Fibroblast of the aortic adventitia (primary cell): ENCODE measurements at places on chromosomes 4 and X.

GRCh38 chr4:139902321-139903320, 237.0 kb downstream of the MGST2 start:
- no peak for DNase-seq

DNA sequence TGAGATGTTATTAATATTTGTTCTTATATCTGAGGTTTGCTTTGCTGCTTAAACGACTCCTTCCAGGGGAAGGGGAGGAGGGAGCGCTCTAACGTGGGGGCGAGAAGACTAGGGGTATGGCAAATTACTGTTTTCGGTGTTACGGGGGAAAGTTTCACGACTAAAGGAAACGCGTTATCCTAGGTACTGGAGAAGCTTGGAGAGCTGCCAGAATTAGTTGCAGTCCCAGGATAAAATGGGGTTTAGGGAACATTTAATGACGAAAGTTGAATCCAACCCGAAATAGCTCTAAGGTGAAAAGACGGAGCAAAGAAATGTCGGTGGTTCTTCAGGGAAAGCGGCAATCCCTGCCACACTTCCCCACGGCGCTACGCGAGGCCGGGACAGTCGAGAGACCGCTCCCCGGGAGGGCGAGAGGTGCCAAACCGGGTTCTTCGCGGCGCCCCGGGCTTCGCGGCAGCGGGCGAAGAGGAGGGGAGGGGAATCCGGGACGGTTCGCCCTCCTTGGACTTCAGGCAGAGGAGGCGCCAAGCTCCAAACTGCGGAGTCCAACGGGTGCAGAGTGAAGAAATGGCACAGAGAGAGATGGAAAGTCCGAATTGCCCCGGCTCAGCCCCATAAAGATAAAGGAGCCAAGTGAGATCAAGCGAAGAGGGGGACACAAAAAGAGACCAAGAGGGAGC, 724 bp downstream of the THOC2 start:
- DNase-seq = peak; percentile 43

- no peak for DNase-seq
These were observed 258.1 kb downstream of the UNC5C start for GRCh38 chr4:95290702-95291101.

GRCh38 chr4:164428561-164428960, 325.4 kb upstream of the SMIM31 start:
- DNase-seq = no peak

- no peak for DNase-seq
These were observed 120.1 kb downstream of the AFF1 start for GRCh38 chr4:87054900-87055299.

DNA sequence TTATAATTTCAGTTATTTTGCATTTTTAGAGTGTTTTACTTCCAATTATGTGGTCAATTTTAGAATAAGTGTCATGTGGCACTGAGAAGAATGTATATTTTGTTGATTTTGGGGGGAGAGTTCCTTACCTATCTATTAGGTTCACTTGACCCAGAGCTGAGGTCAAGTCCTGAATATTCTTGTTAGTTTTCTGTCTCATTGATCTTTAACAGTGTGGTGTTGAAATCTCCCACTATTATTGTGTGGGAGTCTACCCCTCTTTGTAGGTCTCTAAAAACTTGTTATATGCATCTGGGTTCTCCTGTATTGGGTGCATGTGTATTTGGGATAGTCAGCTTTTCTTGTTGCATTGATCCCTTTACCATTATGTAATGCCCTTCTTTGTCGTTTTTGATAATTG, 127.0 kb upstream of the ZDHHC15 start:
- no peak for DNase-seq

DNA sequence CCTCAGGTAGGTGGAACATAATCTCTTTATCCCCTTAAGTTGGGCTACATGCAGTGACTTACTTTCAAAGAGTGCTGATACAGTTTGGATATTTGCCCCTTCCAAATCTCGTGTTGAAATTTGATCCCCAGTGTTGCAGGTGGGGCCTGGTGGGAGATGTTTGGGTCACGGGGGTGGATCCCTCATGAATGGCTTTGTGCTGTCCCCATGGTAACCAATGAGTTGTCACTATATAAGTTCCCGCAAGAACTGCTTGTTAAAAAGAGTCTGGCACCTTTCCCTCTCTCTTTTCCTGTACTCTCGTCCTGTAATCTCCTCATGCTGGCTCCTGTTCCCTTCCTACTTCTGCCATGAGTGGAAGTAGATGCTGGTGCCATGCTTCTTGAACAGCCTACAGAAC, 71.3 kb downstream of the GLRA3 start:
- no peak for DNase-seq

DNA sequence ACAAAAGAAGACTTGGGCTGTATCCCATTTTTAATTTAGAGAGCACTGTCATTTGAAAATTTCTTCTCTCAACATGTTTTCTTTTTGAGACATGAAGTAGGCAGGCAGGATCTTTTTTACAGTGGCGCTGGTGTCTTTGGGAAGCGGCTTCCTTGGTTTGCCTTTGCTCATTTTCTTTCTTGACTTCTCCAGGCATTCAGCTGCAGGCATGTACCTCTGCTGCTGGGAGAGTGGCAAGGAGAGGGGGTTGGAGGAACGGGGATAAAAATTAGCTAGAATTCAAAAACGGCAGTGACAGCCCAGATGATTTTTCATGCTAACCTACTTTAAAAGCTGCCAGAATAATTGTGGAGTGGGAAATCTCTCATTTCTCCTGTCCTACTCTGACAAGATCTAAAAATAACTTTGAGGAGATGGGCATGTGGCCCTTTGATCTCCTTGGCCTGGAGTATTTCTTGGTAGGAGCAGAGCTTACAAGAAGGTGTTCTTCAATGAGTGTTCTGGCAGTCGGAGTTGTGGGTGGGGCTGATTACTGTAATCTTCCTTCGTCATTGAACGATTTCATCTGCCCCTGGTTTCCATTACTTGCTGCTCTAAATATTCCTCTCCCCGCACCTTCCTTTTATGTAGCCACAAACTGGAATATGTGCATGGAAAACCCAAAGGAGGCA, 54.8 kb downstream of the TBL1X start:
- DNase-seq = peak; percentile 62

- no peak for DNase-seq
These were observed 391.9 kb upstream of the NDST4 start for GRCh38 chr4:115505326-115505725.

GRCh38 chr4:24482871-24483270, 101.5 kb downstream of the DHX15 start:
- DNase-seq = no peak

- no peak for DNase-seq
These were observed 815.9 kb upstream of the FRG1 start for GRCh38 chr4:189124791-189125190.

- DNase-seq = peak; percentile 99
These were observed 54.8 kb downstream of the C4orf51 start for GRCh38 chr4:145734576-145735346.

DNA sequence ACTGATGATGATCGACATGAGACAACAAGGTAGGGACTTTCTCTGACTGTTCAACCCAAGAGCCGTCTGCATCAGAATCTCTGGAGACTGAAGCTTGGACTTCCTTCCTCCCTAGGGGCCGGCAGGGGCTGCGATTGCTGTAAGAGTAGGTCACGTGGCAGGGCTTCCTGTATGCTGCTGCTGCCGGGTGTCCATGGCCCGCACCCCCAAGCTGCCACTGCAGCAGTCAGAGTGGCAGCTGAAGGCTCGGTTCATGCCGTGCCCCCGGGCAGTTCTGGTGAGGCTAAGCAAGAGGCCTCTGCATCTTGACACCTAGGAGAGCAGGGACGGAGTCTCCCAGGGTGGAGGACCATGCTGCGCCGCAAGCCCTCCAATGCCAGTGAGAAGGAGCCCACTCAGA, at the start of gene SASH3:
SASH3 (plus strand) TSS at position 203 of the 400 bp plus-strand sequence; CDS start at position 352, 149 bp downstream.
- DNase-seq = no peak

GRCh38 chrX:108246304-108246954, 154.9 kb downstream of the ATG4A start:
- no peak for DNase-seq

- peak; percentile 43 for DNase-seq
These were observed 1.3 kb downstream of the PCDH7 start for GRCh38 chr4:30721185-30722091.

DNA sequence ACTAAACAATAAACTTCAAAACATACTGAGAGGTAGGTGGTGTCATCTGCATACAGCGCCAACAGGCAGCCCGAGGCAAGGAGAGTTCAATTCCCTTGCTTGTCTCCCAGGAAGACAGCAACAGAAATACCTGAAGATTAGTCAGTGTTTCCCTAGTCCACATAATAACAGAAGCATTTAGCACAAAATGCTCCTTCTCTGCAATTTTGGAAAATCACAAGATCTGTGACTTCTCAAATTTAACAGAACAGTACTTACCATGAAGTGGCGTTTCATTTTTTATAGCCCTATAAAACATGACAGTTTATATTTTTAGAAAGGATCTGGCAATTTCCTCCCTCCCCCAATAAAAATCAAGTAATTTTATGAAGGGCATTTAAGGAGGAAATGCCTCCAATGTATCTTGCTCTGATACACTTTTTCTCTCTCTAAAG, 67.1 kb upstream of the MYOZ2 start:
- no peak for DNase-seq

DNA sequence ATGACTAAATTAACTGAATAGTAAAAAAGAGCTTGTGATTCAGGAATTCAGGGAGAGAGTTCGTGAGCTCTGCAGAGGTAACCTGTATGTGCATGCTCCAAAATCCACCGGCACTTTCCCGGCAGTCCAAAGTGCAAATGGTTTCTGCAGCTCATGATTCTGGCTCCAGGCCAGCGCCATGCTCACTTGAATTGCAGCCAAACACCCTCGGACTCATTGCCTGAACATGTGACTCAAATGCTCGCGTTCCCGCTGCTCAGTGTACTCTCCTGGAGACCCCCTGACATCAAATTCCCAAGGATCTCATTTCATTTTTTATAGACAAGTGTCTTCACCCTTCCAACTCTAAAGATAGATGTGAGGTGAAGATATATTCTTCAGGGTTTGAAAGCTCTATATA, 44.1 kb upstream of the SH3RF1 start:
- DNase-seq = peak; percentile 58

- no peak for DNase-seq
These were observed 449.4 kb upstream of the HTR2C start for GRCh38 chrX:114134465-114134864.

- no peak for DNase-seq
These were observed 111.7 kb upstream of the RPS6KA3 start for GRCh38 chrX:20378233-20378920.

GRCh38 chrX:82218361-82218760, 1016.5 kb downstream of the SH3BGRL start:
- peak; percentile 1 for DNase-seq

- DNase-seq = no peak
These were observed 30.6 kb downstream of the SOWAHB start for GRCh38 chr4:76867377-76867776.

DNA sequence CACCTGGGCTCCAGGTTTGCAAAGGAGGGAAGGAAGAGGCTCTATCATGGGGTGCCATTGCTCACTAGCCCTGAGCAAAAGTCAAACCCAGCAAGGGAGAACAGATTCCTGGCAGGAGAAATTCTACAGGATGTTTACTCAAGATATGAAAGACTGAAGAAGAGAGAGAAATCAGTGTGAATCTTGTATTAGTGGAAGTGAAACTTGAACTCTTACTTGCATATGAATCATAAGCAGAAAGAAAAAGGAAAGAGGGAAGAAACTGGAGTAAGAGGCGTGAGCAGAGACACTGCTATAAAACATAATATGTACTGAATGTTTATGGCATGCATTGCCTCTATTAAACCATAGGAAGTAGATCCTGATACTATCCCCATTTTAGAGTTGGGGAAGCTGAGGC, 60.9 kb downstream of the C4orf46 start:
- peak; percentile 42 for DNase-seq

DNA sequence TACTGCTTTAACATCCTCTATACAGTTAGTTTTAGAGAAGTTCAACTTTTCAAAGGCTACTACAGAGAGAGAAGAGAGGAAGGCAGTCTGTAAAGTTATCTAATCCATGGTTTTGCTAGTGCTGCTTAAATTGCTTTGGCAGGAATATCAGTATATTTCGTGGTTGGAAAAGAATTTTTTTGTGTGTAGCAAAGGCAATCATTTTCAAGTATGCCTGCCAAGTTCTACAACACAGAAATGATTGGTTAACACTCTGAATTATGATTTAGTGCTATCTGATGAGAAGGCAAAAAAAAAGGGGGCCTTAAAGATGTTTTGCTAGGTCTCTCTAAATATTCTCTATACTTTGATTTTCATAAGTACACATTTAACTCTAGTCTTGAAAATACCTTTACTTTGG, 133.1 kb downstream of the JADE1 start:
- DNase-seq = peak; percentile 42

DNA sequence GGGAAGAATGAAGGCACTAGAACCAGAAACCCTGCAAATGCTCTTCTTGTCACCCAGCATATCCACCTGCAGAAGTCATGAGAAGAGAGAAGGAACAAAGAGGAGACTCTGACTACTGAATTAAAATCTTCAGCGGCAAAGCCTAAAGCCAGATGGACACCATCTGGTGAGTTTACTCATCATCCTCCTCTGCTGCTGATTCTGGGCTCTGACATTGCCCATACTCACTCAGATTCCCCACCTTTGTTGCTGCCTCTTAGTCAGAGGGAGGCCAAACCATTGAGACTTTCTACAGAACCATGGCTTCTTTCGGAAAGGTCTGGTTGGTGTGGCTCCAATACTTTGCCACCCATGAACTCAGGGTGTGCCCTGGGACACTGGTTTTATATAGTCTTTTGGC, 181.7 kb downstream of the AR start:
- no peak for DNase-seq

DNA sequence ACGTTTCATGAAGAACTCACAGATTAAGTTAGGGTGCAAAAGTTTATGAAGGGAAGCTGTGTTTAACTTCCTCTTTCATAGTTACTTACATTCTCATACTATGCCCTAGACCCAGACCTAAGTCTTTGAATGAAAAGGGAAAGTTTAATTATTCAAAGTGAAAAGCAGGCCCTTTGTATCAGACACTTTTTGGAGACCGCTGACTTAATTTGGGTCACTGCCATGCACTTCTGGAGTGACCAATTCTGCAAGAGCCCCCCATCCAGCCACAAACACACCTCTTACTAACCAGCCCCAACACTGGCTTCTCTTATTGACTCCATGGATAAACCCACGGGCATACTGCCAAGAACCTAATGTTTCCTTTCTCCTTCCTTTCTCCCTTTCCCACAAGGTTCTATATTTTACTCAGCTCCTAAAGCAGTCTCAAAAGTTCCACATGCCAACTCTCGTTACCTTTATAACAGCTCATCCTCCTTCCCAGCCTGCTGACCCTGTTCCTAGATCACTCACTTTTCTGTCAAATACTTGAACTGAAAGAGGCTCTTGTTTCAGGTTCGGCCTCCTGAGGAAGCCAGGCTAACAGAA, 34.5 kb downstream of the ABCE1 start:
- peak; percentile 9 for DNase-seq

DNA sequence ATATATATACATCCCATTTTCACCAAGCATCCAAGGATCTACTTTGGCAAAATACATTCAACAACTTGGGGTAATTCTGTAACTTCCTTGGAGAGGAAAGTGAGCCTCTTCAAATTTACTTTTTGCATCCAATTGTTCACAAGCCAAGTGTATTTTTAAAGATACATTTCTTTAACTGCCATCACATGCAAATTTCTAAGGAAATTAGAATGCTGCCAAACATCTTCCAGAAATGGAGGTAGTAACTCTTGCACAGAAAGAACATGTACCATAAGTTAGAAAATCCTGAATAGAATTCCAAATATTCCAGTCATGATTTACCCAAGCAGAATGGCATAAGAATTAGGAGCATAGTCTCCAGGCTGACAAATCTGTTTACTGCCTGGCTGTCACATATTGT, 220.5 kb upstream of the NWD2 start:
- DNase-seq = no peak

GRCh38 chrX:4129626-4130025, 416.2 kb upstream of the PRKX start:
- no peak for DNase-seq
